ENCODE measurements at places on chromosomes 13 and 19.
A peak's percentile ranks its signal among the peaks of the same experiment; 100 is the strongest.

DNA sequence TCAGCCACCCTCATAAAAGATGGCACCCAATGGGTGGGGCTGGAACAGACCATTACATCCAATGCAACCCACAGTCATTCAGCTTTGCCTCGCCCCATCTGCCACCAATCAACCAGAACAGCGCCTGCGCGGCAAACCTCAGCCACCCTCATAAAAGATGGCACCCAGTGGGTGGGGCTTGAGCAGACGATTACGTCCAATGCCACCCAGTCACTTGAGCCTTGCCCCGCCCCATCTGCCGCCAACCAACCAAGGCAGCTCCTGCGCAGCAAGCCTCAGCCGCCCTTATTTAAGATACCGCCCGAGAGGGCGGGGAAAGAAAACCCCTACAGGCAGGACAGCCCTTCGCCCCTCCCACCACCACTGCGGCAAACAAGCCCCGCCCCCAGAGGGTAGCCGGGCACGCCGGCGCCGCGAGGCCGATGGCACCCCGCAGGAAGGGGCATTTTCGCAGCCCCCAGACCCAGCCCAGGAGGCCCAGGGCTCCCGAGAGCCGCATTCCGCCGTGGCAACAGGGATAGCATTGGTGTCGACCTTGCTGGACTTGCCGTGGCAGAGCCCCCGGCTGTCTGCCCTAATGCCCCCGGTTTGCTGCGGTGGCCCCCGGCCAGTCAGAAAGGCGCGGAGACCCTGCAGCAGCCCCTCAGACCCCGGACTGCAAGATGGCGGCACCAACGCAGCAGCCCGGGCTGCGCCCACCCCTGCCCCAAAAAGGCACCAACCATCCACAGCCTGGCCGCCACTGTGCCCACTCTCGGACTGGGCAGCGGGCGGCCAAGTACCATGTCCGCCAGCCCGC is 675 bp downstream of the PEG3 start:
- no peak for DNase-seq

DNA sequence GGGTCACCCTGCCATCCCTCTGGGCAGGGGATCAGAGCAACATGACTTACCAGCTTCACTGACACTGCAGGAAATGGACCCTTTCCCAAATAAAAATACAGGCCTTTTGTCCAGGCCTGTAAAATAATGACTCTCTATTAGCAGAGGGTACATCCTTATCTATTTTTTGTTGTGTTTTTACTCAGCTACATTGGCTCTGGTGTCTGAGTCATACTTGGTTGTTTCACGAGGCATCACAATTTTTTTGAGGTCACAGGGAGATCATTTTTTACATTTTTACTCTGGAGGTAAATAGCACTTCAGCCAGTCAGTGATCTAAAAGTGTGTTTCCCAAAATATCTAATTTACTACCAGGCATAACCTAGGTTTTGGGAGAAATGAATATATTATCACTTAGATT is 6.9 kb upstream of the HTR2A start:
- no peak for DNase-seq

- no peak for DNase-seq
Observed at GRCh38 chr19:43564800-43565199, 10.5 kb downstream of the XRCC1 start.

DNA sequence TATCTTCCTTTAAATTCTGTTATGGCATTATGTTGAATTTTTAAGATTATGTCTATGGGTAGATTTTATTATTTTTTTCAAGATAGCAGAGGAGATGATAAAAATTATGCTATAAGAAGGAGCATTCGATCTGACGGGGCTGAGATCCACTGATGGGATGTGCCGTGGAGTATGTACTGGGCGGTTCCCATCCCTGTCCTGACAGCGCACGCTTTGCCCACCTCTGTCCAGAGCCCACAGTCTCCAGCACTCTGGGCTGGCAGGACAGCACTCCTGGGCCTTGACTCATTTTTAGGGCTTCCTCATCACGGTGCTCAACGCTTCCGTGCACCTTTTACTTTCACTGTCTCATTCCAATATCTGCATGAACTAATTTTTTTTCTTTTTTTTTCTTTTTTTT is 235.5 kb downstream of the TEX29 start:
- DNase-seq, result no peak

GRCh38 chr13:110664041-110664440 is 41.9 kb downstream of the CARS2 start:
- no peak for DNase-seq

GRCh38 chr19:1076951-1077350 is 10.0 kb downstream of the ARHGAP45 start:
- DNase-seq, result peak; percentile 78

GRCh38 chr13:110258876-110259631 is 47.9 kb downstream of the COL4A1 start:
- DNase-seq, result no peak

DNA sequence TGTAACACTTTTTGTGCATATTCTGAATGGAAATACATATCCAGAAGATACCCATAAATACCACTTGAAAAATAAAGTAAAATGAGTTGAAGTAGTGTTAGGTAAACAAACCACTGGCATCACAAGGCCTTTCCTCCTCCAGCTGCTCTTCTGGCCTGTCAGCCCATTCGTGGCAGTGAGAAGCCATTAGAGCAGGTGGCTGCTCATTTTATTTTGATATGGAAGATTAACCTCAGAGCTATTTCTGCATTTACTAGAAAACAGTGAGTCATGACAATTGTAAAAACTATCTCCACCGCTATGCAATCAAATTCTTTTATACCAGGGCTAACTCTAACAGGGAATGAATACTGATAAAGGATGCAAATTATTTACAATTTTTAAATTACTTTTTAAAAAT is 2898.1 kb downstream of the PCDH9 start:
- no peak for DNase-seq

DNA sequence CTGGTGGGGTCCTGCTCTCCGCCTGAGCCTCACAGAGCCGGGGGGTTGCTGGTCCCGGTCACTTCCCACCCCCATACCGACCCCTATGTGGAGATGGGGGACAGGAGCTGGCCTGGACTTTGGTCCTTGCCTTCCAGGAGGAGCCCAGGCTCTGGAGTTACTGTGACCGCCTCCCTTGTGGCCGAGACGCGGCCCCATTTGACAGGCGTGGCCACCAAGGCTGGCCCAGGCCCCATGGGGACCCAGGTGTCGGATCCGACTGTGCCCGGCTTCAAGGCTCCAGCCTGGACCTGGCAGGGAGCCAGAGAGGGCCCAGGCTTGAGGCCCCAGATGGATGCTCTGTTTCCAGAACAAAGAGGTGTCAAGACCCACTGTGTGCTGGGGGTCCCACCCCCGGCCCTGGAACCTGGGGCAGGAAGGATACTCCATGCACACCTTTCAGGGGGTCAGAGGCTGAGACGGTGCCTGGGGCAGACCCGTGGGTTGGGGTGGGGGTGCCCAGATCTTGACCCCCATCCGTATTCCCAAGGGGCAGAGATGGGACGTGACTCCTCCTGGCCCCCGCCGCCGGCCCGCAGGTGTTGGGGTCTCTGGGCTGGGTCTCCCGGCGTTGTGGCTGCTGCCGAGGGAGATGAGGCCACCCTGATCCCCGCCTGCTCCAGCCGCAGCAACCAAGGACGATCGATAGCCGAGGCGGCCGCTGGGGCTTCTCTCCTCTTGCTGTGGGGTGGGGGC is 47.8 kb upstream of the TCF3 start:
- DNase-seq, result no peak

GRCh38 chr13:109233293-109233692 is 553.1 kb downstream of the IRS2 start:
- no peak for DNase-seq

DNA sequence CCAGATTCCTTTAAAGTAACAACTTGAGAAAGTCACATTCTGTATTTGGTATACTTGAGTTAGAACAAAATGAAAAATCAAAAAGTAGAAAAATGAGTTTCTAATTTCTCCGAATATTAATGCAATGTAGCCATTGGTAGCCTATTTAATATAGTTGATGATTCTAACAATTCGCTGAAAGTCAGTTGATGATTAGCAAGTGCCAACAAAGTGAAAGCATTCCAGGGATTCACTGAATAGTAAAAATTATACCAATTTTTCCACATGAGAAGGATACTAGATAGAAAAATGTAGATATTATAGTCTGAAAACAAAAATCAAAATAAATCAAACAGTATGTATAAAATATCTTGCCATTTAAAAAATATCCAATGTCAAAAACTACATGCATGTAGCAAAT is 117.2 kb downstream of the FREM2 start:
- DNase-seq, result no peak

DNA sequence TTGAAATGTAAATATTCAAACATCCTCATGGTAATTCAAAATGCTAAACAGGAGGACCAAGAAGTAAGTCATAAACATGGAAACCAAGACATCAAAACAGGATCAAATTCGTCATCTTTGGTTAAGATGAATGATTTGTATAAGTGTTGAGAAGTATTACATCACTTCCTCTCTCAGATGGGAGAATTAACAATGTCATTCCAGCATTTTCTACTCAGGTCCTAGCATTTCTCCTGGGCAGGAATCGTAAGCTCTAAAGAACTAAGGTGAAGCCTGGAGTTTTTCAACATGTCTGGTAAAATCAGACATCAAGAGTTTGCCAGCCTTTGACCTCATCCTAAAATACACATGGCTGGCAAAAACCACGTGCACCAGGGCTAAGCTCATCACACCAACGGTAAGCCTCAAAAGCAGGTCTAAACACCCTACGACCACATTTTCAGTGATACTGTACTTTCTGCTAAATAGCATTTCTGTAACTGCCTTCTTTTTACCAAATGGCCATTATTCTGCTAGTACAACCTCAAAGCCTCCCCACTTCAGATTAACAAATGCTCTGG is 24.8 kb downstream of the RANBP3 start:
- no peak for DNase-seq

- no peak for DNase-seq
Observed at GRCh38 chr13:23729531-23729930, 159.3 kb downstream of the TNFRSF19 start.

- peak; percentile 55 for DNase-seq
Observed at GRCh38 chr19:47428177-47428894, 9.0 kb upstream of the MEIS3 start.

DNA sequence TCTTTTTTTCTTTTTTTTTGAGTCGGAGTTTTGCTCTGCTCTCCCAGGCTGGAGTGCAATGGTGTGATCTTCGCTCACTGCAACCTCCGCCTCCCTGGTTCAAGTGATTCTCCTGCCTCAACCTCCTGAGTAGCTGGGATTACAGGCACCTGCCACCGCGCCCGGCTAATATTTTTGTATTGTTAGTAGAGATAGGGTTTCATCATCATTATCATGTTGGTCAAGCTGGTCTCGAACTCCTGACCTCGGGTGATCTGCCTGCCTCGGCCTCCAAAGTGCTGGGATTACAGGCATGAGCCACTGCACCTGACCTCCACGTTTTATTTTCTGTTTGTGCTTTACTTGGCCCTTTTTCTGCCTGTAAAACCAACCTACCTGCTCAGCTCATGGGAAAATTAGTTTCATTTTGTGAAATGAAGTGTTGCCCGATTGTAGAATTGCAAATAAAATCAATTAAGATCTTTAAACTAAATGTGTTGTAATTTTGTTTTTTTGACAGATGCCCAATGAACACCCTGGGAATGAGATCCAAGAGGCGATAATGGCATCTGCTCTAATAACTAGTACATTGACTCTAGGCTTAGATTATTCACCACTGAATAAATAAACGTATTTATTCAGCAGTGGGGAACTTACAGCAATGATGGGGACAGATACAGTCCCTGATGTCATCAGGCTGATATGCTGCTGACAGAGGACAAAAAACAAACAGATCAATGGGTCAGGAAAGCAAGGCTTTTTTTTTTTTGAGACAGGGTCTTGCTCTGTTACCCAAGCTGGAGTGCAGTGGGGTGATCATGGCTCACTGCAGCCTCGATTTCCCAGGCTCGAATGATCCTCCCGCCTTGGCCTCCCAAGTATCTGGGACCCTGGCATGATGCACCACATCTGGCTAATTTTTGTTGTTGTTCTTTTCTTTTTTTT is 2.2 kb upstream of the RAB11B start:
- no peak for DNase-seq

GRCh38 chr19:6406401-6406800 is 13.4 kb upstream of the GTF2F1 start:
- DNase-seq, result no peak

DNA sequence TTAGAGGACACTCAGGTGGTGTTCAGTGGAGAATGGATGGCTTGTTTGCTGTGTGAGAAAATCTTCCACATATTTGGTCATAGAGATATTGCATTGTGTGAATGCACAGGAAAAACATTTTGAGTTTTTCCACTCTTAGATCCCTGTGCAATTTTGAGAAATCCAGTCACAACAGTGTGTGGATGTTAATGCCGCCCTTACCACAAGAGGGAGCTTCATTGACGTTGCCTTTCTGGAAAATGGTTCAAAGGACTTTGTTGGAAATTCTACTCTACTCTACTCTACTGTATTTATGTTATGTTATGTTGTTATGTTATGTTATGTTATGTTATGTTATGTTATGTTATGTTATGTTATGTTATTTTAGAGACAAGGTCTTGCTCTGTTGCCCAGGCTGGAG is 13.4 kb downstream of the ZNF20 start:
- no peak for DNase-seq

GRCh38 chr13:93304868-93305613 is 78.4 kb downstream of the GPC6 start:
- DNase-seq, result no peak

DNA sequence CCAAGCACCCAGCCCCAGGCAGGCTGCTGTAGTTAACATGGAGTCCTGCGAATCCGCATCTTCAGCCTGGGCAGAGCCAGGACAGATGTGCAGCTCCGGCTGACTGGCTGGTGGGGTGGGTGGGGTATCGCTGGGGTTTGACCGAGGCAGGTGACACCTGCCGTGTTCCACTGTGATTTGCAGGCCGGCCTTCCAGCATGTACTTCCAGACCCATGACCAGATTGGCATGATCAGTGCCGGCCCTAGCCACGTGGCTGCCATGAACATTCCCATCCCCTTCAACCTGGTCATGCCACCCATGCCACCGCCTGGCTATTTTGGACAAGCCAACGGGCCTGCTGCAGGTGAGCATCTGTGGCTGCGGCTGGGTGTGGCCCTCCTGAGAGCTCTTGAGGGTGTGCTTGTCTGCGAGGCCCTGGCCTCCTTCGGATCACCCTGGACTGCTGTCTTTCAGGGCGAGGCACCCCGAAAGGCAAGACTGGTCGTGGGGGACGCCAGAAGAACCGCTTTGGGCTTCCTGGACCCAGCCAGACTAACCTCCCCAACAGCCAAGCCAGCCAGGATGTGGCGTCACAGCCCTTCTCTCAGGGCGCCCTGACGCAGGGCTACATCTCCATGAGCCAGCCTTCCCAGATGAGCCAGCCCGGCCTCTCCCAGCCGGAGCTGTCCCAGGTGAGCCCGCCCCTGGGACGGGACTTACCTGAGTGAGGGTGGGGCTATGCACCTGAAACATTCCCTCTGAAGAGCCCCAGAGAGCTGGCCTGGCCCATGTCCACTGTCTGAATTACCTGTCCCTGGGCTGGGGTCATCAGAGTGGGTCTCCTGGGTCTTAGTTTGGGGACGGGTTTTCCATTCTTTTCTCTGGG is 30.6 kb downstream of the CERS1 start:
- no peak for DNase-seq
